CD4-positive, alpha-beta T cell treated with Interleukin-15 for 4 hours (primary cell): ENCODE measurements at places on chromosomes 1 and 21.
A peak's percentile ranks its signal among the peaks of the same experiment; 100 is the strongest.

- no peak for DNase-seq
These were observed 73.2 kb downstream of the SSBP3 start for GRCh38 chr1:54332781-54333585.

- DNase-seq = no peak
These were observed 2.2 kb upstream of the HAO2 start for GRCh38 chr1:119366424-119366823.

- no peak for DNase-seq
These were observed 13.3 kb upstream of the TFF1 start for GRCh38 chr21:42379426-42380215.

DNA sequence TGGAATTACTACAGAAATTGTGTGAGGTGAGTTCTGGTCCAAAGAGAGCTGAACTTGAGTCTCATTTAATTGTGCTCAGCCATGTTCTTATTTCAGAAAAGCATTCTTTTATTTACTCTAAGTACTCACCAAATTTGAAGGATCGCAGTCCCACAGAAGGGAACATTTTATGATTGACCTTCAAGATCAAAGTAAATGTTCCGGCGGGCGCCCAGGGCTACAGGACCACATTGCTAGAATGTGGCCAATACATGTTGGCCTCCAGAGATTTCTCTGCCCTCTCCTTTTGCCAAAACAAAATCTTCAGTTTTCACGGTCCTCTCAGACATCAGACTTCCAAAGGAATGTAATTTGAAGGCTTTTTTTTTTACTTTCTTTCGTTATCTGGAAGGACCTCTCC, 237.8 kb downstream of the FMN2 start:
- DNase-seq = no peak

DNA sequence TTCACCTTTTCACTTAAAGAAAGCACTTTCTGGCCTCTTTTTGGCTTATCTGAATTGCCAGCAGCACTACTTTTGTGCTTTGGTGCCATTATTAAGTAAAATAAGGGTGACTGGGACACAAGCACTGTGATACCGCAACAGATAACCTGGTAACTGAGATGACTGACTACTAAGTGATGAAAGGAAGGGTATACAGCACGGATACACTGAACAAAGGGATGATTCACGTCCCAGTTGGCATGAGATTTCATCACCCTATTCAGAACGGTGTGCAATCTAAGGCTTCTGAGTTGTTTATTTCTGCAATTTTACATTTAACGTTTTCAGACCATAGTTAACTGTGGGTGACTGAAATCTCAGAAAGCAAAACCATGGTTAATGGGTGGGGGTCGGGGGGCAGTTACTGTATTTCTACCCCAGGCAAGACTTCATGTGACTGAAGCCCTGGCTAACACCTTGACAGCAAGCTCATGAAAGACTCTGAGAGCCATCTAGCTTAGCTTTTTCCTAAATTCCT, 102.8 kb downstream of the CLIC6 start:
- no peak for DNase-seq

GRCh38 chr1:45953934-45954847, 150.8 kb downstream of the MAST2 start:
- no peak for DNase-seq

- DNase-seq = no peak
These were observed 1.2 kb upstream of the C1orf54 start for GRCh38 chr1:150271291-150271959.

GRCh38 chr1:167328306-167328815, 107.7 kb downstream of the POU2F1 start:
- DNase-seq = no peak

DNA sequence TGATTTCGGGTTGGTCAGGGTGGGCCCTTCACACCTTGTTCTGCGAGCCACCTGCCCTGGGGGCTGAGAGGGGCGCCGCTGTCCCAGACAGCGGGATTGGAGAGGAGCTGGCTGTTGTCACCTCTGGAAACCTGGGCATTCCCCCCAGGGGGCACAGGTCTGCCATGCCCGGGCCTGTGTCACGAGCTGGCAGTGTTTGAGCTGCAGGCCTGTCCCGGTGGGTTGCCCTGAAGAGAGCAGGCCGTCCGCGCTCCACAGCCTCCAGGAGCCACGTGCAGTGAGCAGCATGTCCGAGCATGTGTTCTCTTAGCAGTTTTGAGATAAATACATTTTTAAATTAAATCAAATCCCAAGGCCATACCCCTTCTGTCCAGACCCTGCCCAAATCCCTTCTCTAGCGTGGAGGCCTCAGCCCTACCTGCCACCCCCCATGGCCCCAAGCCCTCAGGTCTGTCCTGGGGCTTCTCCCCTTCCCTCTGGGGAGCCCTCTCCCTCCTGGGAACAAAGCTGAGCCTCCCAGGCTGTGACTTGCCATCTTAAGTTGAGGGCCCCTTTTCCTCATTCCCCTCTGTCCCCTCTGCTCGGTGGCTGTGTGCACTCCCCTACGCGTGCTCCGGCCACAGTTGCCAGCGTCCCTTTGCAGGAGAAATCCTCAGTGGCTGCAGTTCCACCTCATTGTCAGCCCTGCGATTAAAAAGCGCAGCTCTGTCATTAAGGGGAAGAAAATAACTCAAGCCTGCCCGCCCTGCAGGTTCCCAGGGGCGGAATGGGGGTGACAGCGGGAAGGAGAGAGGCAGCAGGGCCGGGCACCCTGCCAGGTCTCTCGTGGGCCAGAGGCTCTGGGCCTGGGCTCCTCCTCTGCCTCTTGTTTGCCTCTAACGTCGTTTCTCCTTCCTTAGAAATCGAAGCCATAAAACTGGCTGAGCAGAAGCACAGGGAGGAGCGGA, 26.6 kb downstream of the SLX9 start:
- DNase-seq = no peak

GRCh38 chr1:91811363-91812025, 74.5 kb downstream of the TGFBR3 start:
- no peak for DNase-seq

DNA sequence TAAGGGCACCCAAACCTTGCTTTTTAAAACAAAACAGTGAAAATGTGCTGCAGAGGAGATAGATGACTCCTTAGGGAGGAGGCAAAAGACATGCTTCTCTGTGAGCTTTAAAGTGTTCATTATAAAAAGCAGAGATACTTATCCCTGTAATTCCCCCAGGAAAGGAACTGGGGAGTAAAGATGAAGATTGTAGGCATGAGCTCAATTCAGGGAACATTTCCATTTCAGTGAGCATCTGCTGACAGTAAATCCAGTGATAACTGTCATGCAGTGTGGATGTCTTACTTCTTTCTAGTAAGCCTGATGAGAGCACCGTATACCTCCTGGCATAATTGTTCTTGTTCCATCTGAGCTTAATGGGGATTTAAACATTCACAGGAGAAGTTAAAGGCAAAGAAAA, 1296.5 kb downstream of the MRPL39 start:
- no peak for DNase-seq

DNA sequence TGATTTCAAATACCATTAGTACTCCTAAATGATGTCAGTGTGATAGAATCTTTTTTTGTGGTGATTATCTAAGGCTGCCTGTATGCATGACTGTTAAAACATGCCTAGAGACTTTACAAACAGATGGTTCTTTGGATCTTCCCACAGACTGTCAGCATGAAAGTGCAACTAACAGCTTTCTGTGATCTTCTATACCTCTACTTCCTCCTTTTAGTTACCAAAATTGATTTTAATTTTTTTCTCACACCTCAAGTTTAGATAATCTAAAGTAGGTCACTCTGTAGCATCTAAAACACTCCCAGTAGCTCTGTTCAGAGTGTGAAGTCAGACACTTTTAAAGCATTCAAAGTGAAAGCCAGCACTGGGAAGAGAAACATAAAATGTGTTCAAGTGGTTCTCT, 534.5 kb downstream of the PTPRC start:
- peak; percentile 53 for DNase-seq

DNA sequence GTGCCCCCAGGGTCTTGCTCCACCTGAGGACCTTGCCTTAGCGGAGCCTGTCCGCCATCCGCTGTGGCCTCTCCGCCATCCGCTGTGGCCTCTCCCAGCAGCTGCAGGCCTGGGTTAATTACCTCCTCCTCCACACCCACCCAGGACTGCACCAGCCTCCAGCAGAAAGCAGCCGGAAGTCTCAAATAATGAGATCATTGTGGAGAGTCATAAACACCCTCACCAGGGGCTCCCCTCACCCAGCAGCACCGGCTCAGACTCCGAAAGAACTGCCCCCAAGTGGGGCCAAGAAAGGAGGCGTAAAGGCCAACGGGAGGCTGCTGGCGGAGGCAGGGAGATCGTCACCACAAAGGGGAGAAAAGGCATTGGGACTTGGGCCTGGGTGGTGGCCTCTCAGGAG, 10.7 kb upstream of the GPR153 start:
- DNase-seq = no peak

DNA sequence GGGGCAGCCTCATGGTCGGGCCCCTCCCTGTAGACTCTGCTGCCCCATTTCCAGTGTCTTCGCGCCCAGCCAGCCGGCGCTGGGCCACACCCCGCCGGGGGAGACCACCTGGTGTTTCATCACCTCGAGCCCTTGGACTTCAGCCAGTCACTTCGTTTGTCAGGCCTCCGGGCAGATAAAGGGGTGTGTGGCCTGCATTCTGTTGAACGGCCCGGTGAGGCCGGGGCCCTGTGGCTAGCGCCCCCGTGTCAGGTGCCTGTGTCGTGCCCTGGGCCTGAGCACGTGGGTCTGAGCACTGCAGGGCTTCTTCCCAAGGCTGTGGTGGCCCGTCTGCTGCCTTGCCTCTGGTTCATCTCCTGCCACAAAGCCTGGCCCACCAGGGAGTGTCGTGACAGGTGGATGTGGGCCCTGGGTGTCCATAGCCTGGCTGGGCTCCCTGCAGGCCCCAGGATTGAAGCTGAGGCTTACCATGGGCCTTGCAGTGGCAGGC, 65.2 kb upstream of the DIP2A start:
- DNase-seq = no peak
